NAMALWA (cell line): ENCODE measurements at places on chromosomes 6 and 20.
A peak's percentile ranks its signal among the peaks of the same experiment; 100 is the strongest.

DNA sequence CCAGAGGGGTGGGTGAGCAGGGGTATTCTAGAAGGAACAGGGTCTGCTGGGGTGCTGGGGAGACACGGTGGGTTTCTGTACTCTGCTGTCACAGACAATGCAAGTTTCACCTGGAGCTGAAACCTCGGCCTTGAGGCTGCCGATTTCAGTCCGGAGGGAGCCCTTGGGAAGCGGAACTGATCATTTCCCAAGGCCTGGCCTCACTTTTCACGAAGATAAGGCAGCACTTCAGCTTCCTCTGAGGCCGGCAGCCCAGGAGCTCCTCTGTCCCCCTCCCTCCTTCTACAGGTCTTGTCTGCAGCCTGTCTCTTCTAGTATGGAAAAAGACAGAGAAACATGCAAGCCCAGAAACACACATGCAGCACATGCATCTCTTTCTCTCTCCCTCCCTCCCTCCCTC lies 242.1 kb downstream of the CDC5L start:
- DNase-seq, result no peak

DNA sequence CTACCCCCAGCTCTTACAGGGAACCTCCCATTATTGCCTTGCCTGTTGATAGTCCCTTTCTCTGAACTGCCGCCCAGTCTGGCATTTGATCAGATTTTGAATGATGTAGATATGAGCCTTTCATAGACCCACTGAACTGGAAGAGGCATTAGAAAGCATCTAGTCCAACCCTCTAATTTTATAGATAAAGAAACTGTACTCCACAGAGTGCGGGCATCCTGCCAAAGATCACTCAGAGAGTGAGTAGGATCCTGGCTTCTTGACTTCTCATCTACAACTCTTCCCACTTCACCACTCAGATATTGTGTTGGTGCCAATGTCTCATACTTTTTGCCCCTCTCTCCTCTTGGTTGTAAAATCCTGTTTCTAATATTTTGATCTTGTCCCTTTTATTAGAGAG lies 179.2 kb upstream of the BMP2 start:
- no peak for DNase-seq

GRCh38 chr6:37033255-37033654 lies 27.8 kb downstream of the FGD2 start:
- no peak for DNase-seq

GRCh38 chr6:140058863-140059262 lies 684.4 kb upstream of the CITED2 start:
- DNase-seq, result no peak

- DNase-seq, result no peak
These were observed 82.4 kb downstream of the RNF217 start for GRCh38 chr6:125044667-125045066.

- no peak for DNase-seq
These were observed 381.9 kb upstream of the EPHA7 start for GRCh38 chr6:93801101-93801847.

GRCh38 chr20:61839912-61840778 lies 225.5 kb downstream of the TAF4 start:
- no peak for DNase-seq

GRCh38 chr20:59646487-59646886 lies 42.1 kb downstream of the PHACTR3 start:
- no peak for DNase-seq

GRCh38 chr6:167441715-167442206 lies 116.9 kb downstream of the TTLL2 start:
- DNase-seq, result no peak

- DNase-seq, result no peak
These were observed 219.9 kb downstream of the HDGFL1 start for GRCh38 chr6:22789315-22789714.

- DNase-seq, result no peak
These were observed 58.1 kb downstream of the RNF144B start for GRCh38 chr6:18445228-18445627.

DNA sequence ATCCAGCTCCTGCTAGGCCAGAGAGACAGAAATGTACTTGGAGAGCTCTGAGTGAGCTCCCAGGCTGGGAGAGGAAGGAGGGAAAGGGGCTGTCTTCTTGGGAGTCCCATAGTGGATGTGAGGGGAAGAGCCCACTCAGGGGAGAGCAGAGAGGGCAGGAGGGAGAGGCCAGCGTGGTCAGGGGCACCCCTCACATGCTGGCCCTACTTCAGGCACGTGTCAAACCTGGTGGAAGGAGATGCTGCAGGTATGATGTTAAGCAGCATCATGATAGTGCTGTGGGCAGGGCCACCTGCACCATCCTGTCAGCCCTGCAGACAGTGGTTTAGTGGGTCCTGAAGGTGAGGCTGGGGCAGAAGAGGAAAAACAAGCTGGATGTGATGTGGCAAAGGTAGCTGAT lies 265.4 kb upstream of the RNF24 start:
- no peak for DNase-seq

GRCh38 chr6:75437421-75437891 lies 56.1 kb downstream of the FILIP1 start:
- no peak for DNase-seq

- DNase-seq, result no peak
These were observed 35.2 kb upstream of the IYD start for GRCh38 chr6:150333585-150333941.

- DNase-seq, result no peak
These were observed 15.3 kb downstream of the ZBTB46 start for GRCh38 chr20:63815615-63816253.

DNA sequence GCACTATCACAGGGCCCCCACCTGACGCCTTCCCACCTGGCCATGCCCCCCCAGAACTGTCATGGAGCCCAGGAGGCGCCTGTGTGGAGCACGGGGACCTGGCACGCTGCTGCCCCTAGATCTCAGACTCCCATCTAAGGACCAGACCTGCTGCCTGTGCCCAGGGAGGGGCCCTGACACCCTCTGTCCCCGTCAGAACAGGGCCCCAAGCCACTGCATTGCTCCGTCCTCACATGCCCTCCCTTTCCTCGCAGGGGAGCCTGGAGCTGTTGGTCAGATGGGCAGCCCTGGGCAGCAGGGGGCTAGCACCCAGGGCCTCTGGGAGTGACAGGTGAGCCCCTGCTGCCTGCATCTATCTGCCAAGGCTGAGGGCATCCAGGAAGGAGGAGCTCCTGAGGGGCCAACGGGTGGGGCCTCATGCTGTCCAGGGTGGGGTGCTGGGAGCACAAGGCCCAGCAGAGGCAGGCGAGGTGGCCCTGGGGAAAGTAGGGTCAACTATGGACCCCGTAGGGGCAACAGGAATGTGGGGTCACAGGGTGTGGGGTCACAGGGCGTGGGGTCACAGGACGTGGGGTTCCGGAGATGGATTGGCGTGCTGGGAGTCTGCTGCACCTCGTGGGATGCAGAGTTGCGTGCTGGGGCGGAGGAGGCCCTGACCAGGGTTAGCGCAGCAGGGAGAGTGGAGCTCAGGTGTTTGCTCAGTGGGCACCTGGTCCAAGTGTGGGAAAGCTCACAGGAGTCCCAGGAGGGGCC lies 31.6 kb downstream of the CHRNA4 start:
- no peak for DNase-seq

DNA sequence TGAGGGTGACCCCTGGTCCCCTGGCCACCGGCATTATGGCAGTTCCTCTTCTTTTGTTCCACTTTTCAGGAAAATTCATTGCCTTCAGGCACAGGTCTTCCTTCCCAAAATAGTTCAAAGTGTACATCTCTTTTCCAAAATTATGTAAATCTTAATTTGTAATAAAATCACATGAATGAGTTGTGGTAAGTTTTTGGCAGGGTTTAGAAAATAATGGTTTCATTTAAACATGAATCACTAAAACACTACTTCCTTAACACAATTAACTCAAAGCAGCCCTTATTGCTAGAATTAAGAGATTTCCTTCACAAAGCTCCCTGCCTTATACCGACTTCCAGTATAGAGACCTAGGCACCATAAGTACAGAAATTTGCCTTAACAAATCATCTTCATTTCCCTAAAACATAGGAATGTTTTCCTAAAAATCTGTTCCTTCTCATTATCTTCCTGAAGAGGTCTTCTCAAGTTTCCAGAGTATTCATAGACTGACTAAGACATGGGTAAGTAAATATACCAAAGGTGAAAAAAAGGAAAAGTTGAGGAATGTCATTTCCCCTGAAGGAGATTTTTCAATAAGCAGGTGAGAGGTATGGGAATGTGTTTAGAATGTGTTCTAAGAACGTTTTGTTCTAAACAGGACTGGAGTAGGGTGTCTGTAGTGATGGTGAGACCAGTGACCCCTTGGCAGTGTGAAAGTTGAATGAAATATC lies 148.2 kb upstream of the CITED2 start:
- DNase-seq, result no peak

DNA sequence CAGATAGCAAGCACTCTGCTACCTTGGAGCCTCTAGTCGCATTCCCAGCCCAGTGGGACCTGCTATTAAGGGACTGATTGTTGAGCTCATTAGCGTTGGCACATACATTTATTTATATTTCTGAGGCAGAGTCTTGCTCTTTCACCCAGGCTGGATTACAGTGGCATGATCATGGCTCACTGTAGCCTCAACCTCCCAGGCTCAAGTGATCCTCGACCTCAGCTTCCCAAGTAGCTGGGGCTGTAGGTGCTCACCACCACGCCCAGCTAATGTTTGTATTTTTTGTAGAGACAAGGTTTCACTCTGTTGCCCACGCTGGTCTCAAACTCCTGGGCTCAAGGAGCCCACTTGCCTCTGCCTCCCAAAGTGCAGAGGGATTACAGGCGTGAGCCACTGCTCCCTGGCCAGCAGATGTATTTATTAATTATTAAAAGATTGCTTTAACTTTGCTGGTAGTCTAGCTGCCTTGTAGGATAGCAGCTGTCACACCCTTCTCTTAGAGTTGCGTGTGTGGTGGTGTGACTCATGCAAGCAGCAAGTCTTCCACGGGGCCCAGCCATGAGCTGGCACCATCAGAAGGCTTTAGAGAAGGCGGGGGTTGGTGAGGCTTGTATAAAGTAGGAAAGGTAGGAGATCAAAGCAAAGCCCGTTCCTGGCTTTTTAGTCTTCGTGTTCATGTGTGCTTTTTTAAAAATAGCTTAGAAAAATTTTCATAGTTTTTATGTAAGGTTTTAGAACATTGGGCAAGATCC lies 16.5 kb downstream of the ACTR5 start:
- DNase-seq, result no peak

- DNase-seq, result no peak
These were observed 933.4 kb downstream of the TFAP2A start for GRCh38 chr6:9481292-9482029.

- DNase-seq, result no peak
These were observed 654.9 kb upstream of the EYS start for GRCh38 chr6:66361886-66362285.

- no peak for DNase-seq
These were observed 21.6 kb downstream of the TOMM34 start for GRCh38 chr20:44938637-44939036.

- DNase-seq, result peak; percentile 52
These were observed 7.1 kb downstream of the PRIM2 start for GRCh38 chr6:57324538-57324937.

DNA sequence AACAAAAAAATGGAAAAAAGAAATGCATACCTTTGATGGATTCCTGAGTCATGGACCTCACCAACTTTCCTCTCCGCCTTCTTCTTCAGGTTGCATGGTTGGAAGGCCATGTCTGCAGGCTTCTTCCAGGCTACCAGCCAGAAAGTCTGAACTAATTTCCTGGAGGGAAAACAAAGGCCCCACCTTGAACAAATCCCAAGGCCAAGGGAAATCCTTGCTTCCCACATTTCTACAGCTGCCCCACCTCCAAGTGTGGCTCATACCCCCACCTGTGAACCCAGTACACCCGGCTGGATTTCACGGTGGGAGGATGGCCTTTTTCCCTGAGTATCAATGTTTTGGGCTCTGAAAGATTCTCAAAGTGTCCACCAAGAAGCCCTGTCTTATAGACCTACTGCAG lies 22.4 kb downstream of the IL17A start:
- no peak for DNase-seq

DNA sequence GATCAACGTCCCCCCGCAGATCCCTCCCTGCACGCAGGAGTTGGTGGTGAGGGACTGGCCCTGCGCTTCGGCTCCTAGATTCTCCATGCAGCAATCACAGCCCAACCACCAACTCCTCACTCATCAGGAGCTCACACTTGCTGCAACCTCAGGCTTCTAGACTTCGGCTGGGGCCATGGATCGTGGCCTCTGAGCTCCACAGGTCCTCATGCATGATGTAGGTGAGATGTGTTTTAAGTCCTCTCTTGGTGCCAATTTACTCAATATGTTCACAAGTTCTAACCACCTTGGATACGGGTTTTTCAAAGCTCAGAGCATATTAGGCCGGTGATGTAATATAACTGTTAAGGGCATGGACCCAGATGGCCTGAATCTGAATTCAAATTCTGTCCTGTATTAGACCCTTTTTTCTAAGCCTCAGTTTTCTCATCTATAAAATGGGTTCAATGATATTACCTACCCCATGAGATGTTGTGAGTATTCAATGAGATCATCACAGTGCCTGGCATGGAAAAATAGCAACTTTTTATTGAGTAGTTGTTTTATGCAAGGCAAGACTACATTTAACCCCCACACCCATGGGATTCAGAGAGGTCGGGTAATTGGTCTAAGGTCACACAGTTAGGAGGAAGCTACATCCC lies 31.0 kb downstream of the SUN5 start:
- no peak for DNase-seq

DNA sequence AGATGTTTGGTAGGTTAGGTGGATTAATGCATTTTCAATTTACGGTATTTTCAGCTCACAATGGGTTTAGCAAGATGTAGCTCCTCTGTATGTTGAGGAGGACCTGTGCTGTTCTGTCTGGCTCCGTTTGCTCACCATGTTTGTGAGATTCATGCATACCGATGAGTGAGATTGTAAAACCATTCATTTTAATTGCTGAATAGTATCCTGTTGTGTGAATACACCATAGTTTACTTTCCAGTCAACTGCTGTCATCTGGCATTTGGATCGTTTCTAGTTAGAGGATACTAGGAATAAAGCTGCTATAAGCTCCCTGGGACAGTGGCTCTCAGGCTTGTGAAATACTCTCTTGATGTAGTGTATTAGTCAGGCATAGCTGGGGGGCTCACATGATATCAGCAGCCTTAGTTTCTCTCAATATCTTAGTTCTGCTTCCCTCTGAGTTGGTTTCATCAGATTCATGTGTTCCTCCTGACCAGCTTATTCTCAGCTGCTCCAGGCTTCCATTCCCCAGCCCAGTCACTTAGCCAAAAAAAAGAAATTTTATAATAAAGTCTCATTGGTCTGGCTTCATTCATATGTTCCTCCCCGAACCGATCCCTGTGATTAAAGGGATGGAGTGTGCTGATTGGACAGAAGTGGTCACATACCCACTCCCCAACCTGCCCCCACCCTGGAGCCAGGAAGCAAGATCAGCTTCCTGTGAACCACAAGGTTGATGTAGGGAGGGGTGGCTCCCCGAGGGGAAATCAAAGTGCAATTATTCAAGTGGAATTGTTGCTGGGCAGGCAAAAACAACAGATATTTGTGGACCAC lies 10.9 kb upstream of the B4GALT5 start:
- peak; percentile 4 for DNase-seq

GRCh38 chr20:36304786-36305495 lies 1.2 kb upstream of the DLGAP4 start:
- no peak for DNase-seq

GRCh38 chr6:63307581-63308246 lies 12.1 kb downstream of the LGSN start:
- DNase-seq, result peak; percentile 72

- no peak for DNase-seq
These were observed 275.3 kb downstream of the TBC1D7 start for GRCh38 chr6:13053006-13053461.

- no peak for DNase-seq
These were observed 68.5 kb upstream of the TENT5A start for GRCh38 chr6:81820980-81821379.

GRCh38 chr20:47139934-47140535 lies 216.5 kb downstream of the ZMYND8 start:
- DNase-seq, result no peak
